Esophagus squamous epithelium (tissue), 5 donors: ENCODE measurements at places on chromosomes 7 and 10.

DNA sequence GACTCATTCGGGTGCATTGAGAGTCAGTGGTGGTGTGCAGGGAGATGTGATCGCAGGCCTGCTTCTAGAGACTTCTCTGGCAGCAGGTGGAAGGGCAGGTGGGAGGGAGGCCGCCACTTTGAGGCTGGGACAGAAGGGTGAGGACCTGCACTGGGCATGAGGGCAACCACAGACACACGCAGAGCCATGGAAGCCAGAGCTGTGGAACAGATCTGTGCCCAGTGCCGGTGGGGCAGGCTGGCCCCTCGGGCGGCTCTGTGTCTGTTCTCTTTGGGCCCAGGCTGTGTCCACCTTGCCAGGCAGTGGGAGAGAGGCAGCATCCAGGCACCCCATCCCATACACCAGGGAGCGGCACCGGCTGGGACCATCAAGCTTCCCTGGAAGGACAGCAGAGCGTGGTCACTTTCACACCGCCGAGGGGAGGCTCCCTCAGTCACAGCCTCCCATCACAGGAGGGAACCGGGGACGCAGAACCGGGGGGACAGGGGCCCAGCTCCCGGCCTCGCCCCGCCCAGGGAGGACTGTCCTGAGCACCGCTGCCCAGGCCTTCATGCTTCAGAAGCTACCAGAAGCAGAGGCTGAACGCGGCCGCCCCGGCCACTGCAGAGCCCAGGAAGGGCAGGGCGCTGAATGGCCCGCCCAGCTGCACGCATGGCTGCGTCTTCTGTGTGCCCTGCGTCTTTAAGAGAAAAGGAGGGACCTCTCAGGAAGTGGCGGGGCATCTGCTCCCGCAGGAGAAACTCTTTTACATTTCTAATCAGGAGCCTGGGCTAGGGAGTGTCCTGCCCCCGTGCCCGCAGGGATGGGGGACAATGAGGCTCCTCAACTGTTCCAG is 32.1 kb downstream of the EN2 start:
- no peak for DNase-seq

DNA sequence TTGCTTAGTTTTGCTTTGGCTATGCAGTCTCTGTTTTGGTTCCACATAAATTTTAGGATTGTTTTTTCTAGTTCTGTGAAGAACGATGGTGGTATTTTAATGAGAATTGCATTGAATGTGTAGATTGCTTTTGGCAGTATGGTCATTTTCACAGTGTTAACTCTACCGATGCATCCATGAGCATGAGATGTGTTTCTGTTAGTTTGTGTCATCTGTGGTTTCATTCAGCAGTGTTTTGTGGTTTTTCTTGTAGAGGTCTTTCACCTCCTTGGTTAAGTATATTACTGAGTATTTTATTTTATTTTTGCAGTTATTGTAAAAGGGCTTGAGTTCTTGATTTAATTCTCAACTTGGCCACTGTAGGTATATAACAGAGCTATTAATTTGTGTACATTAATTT is 78.2 kb upstream of the ZNF92 start:
- no peak for DNase-seq

- no peak for DNase-seq
Measured at GRCh38 chr10:8043569-8044306, 10.8 kb upstream of the GATA3 start.

- no peak for DNase-seq
Measured at GRCh38 chr10:86786368-86786767, 29.9 kb downstream of the BMPR1A start.

GRCh38 chr10:69861251-69862240 is 59.8 kb downstream of the COL13A1 start:
- DNase-seq: no peak
